ENCODE measurements at places on chromosomes 13 and 19.

DNA sequence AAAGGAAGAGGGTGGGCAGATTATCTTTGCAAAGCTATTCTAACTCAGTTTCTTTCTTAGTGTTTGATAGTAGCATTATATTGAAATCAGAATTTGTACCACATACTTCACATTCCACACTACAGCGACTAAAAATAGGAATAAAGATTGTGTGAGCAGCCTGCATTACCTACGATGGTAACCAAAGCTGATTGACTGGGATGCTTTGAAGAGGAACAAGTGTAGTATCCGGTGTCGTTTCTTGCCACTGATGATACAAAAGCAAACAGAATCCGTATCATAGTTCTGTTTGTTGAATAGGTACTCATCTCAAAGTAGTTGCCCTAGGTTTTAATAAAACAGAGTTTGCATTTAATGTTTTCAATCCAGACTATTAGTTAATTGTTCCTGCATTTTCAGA, 51.2 kb downstream of the FLT3 start:
- DNase-seq: no peak

DNA sequence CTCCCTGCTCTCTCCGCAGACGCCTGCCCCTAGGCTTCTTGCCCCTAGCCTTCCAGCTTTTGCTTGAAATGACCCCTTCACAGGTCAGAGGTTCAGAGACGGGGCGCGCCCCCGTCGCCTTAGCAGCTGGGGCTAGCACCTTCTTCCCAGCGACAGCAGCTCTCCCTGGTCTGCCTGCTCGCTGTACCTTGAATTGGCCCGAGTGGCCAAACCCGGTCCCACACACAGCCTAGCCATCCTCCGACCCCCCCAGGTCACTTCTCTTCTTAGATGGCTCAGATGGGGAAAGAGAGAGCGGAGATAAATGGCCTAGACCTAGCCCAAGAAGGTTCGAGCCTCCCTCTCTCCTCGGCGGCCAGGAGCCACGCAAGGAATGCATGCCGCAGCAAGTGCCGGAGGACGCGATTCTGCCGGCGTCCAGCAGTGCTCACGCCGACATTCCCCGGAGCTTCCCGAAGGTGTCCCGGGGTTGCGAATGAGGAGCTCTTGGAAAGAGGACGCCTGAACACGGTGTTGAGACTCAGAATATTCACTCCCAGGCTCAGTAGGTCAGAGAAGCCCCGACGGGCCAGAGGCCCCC, 1.3 kb downstream of the CDX2 start:
- DNase-seq: no peak

GRCh38 chr13:75877071-75877470, 240.9 kb downstream of the LMO7 start:
- DNase-seq: no peak

DNA sequence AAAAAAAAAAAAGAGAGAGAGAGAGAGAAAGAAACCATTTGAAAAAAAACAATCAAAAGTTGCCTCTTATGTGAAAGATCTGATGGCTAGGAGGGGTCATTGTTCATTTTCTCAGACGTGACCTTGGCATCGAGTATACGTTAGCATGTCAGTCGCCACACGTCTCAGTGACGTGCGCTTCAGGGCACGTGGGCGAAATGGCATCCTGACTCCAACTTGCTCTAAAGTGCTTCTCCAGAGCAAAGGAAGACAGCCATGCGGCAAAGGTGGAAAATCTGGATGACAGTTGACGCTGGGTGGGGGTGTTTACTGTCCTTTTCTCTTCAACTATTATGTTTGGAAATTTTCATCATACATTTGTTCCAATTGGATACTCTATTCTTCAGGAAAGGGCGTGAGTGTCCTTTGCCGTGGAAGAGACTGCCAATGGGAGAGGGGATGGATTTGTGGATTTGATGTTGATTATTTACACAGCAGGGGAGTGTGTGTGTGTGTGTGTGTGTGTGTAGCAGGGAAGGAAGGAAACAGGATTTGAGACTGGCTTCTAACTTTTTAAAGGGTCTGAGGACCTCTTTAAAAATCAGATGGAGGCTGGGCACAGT, 25.0 kb downstream of the KLF2 start:
- no peak for DNase-seq

DNA sequence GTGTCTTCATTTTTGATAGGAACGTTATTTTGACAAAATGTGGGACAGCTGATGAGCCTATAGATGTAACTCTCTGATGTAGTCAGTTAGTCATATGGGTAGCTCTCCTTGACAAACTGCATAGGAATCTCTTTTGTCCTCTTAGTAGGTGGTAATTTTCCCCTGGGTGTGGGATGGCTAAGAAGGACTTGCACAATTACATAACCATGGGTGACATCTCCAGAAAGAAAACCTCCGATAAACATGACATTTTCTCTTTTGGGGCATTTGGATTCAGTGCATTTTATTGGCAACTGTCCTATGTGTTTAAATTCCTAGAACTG, 41.8 kb downstream of the IGFL3 start:
- no peak for DNase-seq

DNA sequence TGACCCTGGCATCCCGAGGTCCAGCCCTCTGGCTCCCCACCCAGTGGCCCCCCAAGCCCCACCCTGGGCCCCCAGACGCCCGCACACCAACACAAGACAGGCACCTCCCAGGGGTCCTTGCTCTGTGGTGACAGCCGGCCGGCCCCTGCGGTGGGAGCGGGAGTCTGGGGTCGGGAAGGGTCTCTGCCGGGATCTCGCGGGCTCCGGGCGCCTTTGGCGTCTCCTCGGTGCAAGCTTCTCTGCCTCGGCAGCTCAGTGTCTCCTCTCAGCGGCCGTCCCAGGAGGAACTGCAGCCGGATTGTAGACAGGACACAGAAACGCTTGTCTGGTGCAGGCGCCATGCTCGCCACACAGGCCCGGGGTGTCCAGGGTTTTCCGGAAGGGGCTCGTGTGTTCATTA, 43.7 kb downstream of the TMEM255B start:
- DNase-seq: no peak
